ENCODE measurements at places on chromosomes 11 and 22.

DNA sequence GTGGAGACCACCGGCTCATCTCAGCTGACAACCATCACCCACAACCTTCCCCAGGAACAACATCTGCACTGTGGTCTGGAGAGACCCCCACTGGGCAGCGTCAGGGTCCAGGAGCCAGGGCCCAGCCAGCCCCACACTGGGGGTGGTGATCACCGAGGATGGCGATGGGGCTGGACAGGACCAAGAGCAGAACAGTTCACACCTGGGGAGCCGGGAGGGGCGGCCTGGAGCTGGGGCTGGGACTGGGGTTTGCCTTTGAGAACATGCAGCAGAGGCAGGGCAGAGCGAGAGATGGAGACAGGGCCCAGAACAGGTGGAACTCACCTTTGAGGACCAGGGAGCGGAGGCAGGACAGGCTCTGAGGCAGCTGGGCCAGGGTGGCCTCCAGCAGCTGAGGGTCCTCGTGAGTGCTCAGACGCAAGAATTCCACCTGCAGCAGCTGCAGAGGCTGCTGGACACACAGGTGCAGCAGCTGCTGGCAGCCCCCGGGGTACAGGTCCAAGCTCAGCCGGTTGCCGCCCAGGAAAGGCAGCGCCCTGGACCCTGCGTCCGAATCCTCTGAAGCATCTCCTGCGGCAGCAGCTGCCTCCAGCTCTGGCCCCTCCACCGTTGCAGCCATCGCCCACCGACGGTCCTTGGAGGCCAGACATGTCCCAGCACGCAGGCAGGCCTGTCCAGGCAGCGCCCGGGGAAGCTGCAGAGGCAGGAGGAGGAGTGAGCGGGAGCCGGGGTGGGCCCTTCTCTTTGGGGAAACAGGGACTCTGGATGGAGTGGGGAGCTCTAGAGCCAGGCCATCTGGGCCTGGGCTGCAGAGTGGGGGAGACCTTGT, 1.0 kb downstream of the PIDD1 start:
- peak; percentile 53 for DNase-seq

DNA sequence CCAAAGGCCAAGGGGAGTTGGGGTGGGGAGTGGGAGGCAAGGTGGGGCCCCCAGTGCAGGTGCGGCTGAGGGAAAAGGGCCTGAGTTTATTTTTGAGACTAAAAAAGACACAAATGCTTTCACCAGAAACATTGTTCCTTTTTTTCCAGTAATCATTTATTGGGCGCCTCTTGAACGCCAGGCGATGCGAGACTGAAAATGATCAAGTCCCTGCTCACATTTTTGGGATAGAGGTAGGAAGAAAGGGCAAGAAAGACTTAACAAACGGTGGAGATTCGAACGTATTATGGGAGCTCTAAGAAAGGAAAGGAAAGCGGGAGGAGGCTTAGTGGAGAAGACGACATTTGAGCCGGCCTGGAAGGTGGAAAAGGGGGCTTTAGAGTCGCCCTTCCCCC, 796 bp upstream of the SF3B2 start:
- DNase-seq, result no peak

GRCh38 chr11:102640946-102641345, 15.8 kb upstream of the MMP20 start:
- no peak for DNase-seq

DNA sequence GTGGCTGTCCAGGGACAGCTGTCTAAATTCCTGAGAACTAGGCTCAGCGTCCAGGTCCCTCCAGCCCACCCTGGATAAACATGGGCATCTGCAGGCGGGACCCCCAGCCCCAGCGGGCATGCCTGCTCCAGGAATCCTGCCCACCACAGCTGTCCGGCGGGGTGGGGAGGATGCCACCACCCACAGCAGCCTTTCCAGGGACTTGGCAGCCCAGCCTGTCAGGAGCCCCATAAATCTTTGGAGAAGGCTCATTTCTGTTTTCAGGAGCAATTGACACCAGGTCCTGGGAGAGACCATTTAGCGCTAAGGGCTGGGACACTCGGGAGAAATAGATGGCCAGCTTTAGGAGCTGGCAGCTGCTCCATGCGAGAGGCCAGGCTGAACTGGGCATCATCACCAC, 358.9 kb downstream of the CADM1 start:
- DNase-seq, result no peak

DNA sequence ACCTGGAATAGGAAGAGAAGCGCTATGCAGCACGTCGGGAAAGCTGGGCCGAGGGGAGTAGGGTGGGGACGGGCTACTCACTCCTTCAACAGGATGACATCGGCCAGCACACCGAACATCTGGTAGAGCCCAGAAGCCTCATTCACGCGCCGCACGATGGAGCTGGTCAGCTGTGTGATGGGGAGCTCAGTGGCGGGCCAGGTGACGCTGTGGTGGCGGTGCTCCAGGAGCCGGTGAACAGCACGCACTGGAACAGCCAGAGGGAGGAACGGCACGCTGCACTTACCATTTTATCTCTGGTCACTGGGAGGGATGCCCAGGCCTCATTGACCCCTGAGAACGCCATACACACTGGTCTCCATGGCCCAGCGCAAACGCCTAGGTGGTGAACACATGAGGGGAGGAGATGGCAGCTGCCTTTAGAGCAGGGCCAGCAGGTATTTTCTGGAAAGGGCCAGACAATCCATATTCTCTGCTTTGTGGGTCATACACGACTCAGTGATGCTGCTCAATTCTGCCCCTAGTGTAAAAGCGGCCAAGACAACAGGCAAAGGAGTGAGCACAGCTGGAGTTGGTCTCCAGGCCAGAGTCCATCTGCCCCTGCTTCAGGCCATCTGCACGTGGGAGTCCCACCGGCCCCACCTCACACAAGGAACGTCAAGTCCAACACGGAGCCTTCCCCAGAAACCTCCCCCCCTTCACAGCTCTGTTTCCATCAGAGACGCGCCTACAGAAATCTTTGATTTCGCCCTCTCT, 8.8 kb downstream of the FOXRED2 start:
- no peak for DNase-seq

GRCh38 chr11:67382276-67383136, 9.1 kb upstream of the CLCF1 start:
- DNase-seq, result peak; percentile 77

- no peak for DNase-seq
These were observed 127.6 kb downstream of the CNTN5 start for GRCh38 chr11:99148352-99148751.

- peak; percentile 34 for DNase-seq
These were observed 29.1 kb downstream of the MAP6 start for GRCh38 chr11:75639762-75640181.

GRCh38 chr22:40179526-40179925, 1.8 kb downstream of the TNRC6B start:
- DNase-seq, result no peak

DNA sequence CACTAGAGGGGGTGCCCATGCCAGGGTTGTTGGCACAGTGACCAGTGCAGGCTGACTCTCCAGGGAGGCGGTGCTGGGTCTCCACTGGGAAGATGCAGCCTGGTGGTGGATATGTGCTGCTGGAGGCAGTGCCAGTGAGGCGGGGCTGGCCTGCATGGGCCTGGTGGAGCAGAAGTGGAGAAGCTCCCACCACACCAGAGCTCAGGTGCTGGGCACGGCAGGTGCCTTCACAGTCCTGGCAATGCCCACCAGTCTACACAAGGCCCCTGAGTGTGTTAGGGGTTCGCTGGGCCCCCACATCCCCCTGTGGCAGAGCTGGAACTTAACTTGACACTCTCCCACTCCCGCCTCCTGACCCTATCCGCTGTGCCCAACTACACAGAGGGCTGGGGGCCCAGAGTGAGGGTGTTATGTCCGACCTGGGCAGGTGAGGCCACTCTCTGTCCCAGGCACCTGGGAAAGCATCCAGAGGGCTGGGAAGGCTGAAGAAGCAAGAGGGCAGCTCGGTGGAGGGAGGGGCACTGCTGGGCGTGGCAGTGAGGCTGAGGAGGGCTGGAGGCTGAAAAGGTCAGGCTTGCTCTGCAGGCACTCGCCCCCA, 102.4 kb upstream of the B3GAT1 start:
- DNase-seq, result no peak

DNA sequence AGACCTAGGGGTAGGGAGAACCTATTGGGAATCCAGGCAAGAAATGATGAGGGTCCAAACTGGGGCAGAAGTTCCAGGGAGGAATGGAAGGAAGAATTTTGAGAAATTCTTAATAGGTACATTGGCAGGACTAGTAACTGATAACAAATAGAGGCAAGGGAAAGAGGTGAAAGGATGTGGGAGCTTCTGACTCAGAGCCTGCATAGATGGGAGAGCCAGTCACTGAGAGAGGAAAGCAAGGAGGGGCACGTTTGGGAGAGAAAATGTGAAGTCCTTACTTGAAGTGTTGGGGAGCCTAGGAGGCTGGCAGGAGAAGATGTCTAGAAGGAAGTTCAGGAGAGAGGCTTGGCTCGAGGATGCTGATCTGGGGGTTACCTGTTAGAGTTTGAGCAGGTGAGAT, 104.6 kb upstream of the NCAM1 start:
- DNase-seq, result no peak

- no peak for DNase-seq
These were observed 23.1 kb upstream of the ANO5 start for GRCh38 chr11:22169833-22170232.

GRCh38 chr11:76624500-76625379, 45.8 kb downstream of the LRRC32 start:
- no peak for DNase-seq

GRCh38 chr11:83835423-83835822, 549.3 kb upstream of the CCDC90B start:
- peak; percentile 15 for DNase-seq

- DNase-seq, result peak; percentile 91
These were observed 565 bp downstream of the GAS2L1 start for GRCh38 chr22:29306835-29307595.

GRCh38 chr11:89521294-89521693, 30.1 kb upstream of the NOX4 start:
- no peak for DNase-seq

DNA sequence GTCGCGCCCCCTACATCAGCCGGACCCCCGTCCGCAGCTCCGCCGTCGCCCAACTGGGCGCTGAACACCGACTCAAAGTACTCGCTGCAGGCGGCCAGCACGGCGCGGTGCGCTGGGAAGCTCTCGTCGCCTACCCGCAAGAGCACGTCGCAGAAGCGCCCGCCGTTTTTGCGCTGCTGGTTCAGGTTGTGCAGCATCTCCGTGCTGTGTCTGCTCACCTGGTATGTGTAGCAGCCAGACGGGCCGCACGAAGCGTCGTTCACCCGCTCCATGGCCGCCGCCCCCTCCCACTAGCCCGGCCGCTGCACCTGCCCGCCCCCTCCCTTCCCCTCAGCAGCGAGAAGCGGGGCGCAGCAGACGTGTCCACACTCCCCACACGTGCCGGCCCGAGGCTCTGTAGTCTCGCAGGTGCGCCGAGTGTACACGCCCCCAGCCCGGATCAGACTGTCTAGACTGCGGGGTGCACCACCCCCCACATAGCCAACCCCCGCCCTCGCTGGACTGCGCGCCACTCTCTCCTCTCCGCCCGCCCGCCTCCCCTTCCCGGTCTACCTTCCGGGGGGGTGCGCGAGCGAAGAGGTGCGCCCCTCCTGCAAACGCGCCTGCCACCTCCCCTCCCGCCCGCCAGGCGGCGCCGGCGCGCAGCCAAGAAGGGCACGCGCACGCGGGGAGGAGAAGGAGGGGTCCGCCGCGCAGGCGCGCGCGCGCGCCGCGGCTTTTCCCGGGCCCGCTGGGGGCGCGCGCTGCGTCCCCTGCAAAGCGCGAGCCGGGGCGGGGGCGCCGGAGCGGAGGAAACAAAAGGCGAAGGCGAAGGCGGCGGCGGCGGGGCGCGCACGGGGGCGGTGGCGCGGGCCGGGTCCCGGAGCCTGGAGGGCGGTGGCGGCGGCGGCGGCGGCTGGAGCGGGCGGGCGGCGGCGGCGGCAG, 553 bp downstream of the PATZ1 start:
- peak; percentile 98 for DNase-seq

GRCh38 chr11:134250675-134251074, 2.5 kb downstream of the THYN1 start:
- DNase-seq, result no peak

- no peak for DNase-seq
These were observed 27.7 kb upstream of the BIRC3 start for GRCh38 chr11:102289592-102289991.

DNA sequence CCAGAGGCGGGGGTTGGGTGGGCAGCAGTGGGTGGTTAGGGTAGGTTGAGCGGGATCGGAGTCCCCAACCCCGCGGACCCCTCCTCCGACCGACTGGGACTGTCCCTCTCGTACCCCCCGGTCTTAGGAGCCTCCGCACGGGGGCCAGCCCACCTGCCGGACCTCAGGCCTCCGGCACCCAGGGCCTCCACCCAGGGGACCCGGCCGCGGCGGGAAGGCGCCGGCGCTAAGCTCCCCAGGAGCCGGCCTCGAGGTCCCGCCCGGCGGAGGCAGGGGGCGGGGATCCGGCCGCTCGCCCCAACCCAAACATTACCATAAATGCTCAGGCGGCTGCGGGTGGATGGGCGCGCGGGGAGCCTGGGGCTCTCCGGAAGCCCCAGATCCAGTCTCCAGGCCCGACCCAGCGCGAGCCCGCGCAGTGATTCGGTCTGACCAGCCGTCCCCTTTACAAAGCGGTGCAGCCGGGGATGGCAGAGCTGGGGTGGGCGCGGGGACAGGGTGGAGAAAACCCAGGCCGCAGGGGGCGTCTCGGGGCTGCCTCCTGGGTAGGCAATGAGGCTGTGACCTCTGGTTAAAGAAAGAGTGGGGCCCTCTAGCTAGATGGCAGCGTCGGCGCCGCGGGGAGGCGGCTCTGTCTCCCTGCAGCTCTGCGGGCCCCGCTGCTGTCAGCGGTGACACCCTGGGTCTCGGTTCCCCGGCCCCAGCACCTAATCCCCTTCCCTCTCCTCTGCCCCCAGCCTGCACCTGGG, 4.0 kb upstream of the MCAM start:
- DNase-seq, result peak; percentile 82

DNA sequence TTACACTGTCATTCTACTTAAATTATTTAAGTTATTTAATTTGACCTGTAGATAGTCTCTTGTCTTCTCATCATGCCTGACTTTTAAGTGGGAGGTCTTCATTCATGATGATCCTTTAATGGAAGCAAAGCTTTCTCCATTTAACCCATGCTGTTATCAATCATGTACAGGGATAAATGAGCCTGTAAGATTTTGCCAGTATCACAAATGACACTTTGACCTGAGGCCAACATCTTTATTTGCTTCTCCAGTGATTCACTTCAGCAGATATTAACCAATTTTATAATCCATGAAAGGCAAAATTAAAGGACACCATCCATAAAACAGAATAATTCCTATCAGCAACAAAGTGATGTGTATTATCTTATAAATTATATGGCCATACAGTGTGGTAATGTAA, 7.7 kb downstream of the CCDC73 start:
- DNase-seq, result no peak

GRCh38 chr11:70184396-70184795, 18.7 kb upstream of the FADD start:
- no peak for DNase-seq

GRCh38 chr22:31343235-31344191, 2.6 kb downstream of the PATZ1 start:
- DNase-seq, result no peak

GRCh38 chr22:31160328-31160978, 471 bp downstream of the RNF185 start:
- no peak for DNase-seq

- DNase-seq, result no peak
These were observed 1.1 kb upstream of the CNGA4 start for GRCh38 chr11:6237761-6238302.

GRCh38 chr22:27223317-27224177, 566.2 kb downstream of the MIAT start:
- peak; percentile 52 for DNase-seq

- no peak for DNase-seq
These were observed 31.1 kb downstream of the IGF2 start for GRCh38 chr11:2107941-2108630.

All from AG08396 (cell line).